ENCODE measurements at places on chromosomes 3 and 15.

DNA sequence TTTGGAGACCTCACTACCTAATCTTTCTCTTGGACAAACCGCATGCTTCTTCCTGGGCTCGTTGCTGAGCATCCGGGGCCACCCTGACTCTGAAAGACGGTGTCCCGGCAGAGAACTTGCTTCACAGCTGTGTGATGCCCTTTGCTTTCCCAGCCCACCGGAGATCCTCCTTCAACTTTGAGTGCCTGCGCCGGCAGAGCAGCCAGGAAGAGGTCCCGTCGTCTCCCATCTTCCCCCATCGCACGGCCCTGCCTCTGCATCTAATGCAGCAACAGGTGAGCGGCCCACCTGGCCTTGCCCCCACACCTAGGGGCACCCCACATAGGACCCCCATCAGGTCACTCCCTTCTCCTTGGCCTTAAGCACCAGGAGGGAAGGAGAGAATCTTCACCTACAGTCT, 37.7 kb downstream of the CHDH start:
- no peak for DNase-seq

- DNase-seq, result no peak
These were observed 198.2 kb upstream of the UMPS start for GRCh38 chr3:124532071-124532470.

GRCh38 chr3:9183811-9184460, 65.5 kb downstream of the SRGAP3 start:
- no peak for DNase-seq

DNA sequence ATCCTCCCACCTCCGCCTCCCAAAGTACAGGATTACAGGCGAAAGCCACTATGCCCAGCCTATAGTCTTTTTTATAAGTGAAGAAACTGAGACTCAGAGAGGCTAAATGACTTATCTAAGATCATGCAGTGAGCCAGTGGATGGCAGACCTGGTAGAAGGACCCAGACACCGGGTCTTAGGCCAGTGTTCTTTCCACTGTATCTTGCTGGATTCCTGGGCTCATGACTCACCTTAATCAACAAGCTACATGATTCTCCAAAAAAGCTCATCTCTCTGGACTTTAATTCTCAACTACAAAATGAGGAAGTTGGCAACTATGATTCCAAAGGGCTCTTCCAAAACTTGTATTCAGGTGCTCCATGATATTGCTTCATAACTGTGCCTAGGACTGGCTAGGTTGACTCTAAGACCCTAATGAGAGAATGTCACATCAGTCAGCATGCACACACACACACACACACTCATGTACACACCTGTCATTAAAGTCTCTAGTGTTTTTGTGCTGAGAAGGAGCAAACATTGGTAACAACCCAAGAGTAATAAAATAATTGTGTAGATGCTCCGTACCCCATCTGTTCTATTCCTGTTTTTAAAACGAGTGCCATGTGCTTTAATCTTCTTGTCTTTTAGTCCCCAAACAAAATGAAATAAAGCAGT, 89.7 kb upstream of the SLC4A7 start:
- no peak for DNase-seq

DNA sequence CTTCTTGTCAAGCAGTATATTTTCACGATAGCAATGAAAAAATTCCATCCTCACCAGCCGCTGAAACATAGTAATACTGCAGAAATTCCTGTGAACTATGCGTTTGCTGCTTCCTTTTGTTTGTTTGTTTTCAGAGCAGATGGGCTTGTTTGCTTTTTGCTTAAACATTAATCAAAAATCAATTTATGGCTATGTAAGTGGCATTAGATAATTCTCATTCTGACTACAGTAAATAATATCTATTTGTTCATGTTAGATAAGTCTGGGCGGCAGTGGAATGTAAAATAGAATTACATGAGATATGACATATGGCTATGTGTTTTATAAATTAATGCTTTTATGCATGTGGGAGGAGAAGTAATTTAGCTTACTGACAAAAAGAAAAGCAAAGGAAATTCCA, 163.7 kb downstream of the PGPEP1L start:
- DNase-seq, result no peak

GRCh38 chr3:74883690-74884089, 269.2 kb upstream of the CNTN3 start:
- DNase-seq, result no peak

GRCh38 chr3:174767853-174768382, 91.2 kb upstream of the NAALADL2 start:
- DNase-seq, result no peak

DNA sequence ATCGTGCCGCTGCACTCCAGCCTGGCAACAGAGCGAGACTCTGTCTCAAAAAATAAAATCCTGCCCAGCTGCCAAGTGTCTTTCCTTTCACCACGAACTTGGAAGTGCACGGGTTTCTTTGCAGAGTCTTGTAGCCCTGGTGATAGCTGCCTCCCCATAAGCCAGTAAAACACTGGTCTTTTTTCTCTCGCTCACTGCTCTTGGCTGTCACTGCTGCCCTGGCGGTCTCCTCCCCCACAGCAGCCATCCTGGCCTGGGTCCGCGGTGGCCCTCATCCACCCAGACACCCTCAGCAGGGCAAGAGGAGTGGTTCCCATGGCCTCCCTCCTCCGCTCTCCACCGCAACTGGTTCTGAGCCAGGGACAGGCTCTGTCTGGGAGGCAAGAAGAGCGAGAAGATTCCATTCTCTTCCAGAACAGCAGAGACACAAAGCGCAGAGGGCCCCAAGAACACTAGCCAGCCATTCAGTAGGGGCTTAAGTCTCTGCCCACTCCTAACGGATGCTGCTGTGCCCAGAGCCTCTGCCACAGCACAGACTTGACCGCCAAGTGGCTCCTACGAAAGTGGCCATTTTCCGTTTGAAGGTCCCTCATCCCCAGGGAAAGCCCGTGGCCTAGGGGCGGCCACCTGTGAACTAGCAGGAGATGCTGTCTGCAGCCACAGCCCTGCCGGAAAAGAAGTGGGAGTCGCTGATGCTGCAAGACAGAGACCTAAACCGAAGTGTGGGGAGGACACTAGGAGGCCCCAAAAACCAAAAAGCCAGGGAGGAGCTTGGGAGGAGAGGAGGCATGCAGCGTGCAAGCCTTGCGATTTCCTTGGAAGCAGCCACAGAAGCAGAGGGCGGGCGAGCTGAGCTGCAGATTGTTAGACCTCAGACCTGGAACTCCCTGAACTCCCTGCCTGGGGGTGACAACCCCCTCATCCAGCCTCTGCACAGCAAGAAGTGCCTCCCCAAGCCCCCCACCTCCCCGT, 44.1 kb downstream of the KLHL25 start:
- no peak for DNase-seq

DNA sequence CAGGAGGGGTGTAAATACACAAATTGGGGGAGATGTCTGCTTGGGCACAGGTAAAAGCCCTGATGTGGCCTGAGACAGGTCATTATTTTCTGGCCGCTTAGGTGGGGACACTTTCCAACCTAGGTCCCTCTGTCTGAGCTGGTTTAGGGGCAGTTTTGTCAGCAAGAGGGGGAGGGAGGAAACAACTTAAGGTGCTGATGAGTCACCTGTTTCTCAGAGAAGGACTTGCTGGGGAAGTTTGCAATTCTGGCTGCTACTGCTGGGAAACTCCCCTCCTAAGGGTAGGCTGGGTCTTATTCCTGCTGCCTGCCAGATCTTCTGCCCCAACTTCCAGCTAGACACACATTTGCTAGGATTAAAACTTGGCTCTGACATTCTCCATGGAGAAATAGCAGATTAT, 4.8 kb upstream of the RHOV start:
- no peak for DNase-seq

DNA sequence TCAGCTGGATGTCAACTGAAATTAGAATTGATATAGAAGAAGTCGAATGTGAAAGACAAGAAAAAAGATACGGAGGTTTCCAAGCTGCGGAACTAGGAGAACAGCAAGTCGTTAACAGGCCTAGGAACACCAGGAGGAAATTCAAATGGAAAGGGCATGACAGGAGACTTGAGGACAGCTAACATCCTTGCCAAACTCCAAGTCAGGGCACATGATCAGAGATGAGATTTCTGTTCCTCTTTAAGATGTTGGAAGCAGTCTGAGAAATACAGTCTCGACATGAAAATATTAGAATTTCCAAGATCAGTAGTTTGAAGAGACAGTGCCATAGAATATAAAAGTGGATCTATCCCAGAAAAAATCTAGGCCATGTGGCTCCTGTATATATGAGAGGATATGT, 5.0 kb downstream of the MYO5A start:
- no peak for DNase-seq

DNA sequence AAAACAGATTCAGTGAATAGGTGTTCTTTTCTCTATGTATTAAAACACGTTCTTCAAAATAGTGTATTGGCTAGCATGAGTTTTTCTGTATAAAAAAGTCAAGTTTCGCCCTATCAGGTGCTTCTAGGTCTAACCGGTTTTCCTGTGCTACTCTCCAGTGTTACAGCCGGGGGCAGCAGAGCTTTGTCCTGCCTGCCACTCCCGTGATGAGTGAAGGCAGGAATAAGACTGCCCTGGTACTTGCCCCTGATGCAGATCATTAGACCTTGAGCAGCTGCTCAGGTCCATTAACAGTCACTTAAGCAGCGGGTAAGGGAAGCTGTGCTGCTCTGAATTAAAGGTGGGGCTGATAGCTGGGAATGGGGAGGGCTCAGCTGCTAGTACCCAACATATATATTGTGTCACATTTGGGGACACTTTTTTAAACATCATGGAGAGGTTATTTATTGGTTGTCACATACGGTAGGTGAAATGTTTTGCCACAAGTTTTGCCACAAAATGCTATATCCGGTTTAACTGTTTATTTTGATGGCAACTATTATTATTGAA, 1.3 kb upstream of the UNC13C start:
- no peak for DNase-seq

DNA sequence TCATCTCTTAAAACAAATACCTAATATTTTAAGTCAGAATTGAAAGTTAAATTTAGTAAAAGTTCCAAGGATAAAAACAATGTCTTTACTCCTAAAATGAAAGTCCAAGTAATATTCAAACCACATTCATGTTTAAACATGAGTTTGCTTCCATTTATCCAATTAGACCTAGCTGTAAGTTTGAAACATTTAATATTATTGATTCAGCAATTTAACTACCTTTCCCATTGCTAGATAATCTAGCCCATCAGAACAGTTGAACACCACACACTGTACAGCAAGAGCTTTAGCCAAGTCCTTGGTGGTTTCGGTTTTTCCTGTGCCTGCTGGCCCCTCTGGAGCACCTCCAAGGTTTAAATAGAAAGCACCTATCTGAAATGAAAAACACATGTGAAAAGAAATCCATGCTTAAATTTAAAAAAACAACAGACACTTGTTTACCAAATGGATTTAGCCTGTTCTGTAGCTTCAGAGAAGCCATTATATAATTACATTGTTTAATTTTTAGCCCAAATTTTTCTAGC, 97.8 kb downstream of the DNAH12 start:
- no peak for DNase-seq

GRCh38 chr15:74808078-74808839, 4.4 kb upstream of the LMAN1L start:
- DNase-seq, result no peak

- no peak for DNase-seq
These were observed 991 bp upstream of the HIGD1A start for GRCh38 chr3:42805141-42805821.

DNA sequence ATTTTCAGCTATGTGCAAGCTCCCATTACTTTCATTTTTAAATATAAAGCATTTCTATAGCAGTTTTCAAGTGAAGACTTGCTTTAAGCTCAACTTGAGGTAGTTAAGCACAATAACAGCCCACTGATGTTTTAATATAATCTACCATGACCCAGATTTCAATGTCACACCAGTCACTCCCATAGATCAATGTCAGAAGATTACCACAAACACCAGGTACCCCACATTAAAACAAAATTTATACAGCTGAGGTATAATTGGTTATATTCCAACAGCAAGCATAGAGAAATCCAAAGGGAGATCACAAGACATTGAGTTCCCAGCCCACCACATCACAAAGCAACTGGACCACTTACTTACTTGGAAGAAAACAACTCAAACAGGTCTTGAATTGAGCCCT, 22.8 kb downstream of the GTPBP8 start:
- DNase-seq, result no peak

DNA sequence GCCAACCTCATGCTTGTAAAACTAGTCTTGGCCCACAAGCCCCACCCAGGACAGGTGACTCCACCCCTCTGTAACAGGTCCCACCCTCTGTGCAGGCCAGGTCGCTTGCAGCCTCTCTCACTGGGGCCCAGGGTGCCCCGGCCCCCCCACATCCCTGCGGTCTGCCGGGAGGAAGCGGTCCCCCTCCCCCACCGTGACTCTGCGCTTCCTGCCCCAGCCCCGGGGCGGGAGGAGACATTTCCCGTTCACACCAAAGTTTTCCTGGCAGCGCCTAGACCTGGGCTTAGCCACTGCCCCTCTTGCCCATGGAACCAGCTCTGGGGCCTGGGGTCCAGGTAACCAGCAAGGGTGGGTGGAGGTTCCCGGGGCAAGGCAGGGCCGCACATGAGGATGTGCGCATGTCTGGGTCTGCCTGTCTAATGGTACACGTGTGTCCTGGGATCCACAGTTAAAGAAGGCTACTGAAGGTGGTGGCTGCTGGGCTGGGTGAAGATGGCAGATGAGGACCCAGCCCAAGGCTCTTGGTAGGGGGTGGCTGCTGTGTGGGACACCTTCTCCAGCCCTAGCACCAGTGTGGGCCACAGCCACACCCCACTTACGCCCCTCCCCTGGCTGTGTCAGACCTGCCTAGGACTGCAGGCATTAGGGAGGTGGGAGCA, 8.4 kb downstream of the NBEAL2 start:
- DNase-seq, result peak; percentile 79

DNA sequence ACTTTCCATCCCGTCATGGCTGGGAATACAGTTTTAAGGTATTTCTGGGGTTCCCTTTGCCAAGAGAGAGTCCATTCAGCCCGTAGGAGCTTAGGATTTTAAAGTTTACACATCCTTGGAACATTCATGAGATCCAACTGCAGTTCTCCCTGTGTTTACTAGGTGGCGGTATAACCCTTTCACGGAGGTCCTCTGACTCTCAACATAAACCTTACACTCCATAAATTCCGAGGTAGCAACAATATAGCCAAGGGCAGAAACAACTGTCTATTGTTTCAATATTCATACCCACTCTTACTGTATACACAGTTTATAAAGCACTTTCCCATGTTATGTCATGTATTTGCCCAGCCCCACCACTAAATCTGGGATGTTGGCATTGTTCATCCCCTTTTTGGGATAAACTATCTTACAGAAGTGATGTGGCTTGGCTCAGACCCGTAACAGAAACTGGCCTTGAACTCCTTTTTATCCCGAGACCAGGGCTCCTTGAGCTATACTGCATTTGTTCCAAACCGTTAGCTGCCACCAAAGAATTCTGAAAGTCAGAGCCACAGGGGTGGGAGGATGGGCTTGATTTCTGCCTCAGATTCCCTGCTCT, 69.2 kb upstream of the COL6A5 start:
- DNase-seq, result no peak

DNA sequence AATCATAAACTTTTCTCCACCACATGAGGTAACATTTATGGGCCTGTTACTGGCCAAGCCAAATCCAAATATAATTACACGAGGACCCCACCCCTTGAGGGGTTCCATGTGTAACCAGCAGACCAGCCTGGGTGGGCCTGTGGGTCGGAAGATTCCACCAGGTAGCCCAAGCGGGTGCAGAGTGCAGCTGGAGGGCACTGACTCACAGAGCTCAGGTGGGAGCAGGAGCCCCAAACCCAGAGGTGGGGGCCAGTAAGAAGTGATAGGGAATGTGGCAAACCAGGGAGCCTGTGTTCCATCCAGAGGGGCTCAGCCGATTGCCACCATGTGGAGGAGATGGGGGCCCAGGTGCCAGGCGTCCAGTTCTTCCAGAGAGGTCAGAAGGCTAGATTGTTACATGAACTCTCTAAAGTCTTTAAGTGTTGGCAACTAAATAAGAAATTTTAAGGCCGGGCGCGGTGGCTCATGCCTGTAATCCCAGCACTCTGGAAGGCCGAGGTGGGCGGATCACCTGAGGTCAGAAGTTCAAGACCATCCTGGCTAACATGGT, 2.6 kb downstream of the GP9 start:
- no peak for DNase-seq
